ENCODE measurements at places on chromosomes 5 and 9.

GRCh38 chr5:106205916-106206571 lies 1464.7 kb downstream of the EFNA5 start:
- DNase-seq, result no peak

DNA sequence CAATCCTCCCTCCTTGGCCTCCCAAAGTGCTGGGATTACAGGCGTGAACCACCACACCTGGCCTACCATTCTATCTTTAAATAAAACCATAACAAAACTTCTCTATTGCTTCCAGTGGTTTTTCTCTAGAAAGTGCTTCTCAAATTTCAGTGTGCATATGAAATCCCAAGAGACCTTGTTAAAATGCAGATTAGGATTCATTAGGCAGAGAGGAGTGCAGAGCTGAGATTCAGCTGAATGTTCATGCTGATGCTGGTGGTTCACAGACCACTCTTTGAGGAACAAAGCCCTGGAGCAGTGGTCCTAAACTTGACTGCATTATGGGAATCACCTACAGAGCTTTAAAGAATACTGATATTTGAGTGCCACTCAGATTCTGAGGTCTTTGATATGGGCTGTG lies 28.2 kb downstream of the CARD6 start:
- DNase-seq, result no peak

DNA sequence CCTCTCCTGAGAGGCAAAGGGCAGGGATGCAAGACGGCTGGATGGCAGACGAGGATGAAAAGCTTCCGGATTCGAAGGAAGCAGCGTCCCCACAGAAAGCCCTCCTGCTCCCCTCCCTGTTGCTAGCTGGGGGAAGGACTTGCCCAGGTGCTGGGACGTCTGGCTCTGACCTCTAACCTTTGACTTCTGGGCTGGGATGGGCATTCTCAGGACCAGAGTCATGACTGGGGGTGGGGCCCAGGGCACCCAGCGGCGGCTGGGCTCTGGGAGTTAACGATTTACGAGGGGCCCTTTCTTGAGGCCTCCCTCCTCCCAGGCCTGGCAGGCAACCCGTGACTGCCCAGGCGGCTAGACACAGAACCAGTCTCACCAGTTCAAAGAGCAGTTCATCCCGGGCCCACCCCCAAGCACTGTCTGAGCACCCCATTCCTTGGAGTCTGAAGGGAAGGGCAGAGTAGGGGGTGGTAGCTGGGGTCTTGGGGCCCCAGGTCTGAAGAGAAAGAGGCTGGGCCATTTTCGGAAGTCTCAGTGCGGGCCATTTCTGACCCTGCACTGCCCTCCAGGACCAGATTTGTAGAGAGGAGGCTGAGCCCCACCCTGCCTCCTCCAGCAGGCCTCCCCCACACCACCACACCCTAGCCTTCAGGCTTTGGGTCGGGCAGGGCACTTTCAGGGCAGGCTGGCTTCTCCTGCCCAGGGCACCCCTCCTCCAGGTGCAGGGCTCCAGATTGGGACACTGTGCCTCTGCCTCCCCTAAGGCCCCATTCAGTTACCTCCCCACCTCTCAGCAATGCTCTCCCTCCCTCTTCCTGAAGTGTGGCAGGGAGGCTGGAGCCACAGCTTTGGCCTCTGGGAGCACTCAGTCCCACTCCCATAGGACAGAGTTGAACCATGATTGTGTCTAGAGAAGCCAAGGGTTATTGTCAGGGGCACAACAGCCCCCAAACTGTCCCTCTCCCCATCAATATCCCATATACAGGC lies 5.0 kb upstream of the CXXC5 start:
- DNase-seq, result no peak

GRCh38 chr9:137634016-137634415 lies 15.2 kb downstream of the EHMT1 start:
- DNase-seq, result no peak

- DNase-seq, result no peak
These were observed 144.9 kb downstream of the BARX1 start for GRCh38 chr9:93810028-93810971.

- no peak for DNase-seq
These were observed 27.5 kb downstream of the ADRB2 start for GRCh38 chr5:148853868-148854267.

DNA sequence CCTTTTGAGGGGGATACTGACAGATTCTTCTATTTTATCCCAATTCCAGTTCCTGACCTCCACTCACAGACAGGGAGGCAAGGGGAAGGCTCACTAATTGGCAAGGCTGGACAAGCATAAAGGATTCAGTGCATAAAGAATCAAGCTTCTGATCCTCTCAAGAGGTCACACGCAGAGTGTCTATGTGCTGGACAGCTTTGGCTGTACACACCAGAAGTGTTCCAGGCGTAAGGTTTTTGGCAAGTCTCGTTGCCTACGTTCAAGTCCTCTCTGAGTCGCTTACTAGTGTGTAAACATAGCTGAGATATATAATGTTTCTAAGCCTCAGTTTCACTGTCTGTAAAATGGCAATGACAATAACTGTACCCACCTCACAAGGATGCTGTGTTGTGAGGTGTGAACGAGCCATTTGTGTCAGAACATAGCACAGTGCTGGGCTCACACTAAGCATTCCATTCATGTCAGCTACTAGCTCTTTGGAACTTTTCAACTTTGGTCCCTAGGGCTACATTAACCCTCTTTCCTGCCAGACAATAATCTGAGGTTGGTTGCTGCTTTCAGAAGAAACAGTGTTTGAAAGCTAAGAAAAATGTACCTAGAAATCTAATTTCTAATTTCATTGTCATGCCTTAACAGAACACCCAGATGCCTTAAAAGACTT lies 52.1 kb downstream of the PALM2AKAP2 start:
- DNase-seq, result no peak

- peak; percentile 5 for DNase-seq
These were observed 1.5 kb downstream of the SH3GLB2 start for GRCh38 chr9:129026442-129027223.

GRCh38 chr9:20312732-20313131 lies 309.6 kb downstream of the MLLT3 start:
- DNase-seq, result no peak

DNA sequence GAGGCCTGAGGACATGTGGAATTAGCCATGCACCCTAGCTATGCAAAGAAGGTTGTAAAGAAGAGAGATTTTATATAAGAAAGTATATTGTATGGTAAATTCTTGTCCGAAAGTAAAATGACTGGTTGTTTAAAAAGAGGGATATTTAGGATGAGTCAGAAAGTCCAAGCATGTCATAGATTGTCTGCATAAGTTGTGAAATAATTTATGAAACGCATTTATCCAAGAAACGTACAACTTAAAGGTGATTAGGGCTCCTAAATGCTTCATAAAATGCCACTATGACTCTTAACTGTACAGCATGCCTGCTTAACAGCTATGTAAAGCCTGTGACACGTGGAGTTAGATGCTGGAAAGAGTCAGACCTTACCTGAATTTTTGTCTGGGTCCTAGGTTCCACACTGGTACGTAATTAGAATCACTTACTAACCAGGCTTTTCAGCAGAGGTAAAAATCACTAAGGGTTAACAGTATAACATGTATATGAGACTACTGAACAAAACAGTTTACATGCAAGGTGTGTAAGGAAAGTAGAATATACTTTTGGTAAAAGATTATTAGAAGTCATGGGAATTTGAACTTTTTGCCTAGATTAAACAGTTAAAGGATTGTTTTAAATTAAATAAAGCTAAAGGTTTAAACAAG lies 37.0 kb upstream of the ARL15 start:
- DNase-seq, result no peak

DNA sequence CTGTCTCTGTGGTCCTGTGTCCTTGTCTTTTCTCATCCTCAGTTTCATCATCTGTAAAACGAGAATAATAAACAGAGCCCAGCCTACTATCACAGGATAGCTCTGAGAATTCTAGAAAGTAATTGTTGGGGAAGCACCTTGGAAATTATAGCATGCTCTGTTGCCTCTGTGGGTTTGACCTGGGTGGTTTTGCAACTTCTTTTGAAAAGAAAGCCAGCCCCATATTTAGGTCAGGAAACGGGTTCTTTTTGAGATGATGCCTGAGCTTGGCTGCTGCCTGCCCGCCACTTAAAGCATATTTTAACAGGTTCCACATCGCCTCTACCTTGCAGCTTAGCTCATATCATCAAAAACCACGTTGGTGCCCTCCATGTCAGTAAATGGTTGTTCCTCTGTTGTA lies 111.1 kb downstream of the TLR4 start:
- DNase-seq, result no peak

DNA sequence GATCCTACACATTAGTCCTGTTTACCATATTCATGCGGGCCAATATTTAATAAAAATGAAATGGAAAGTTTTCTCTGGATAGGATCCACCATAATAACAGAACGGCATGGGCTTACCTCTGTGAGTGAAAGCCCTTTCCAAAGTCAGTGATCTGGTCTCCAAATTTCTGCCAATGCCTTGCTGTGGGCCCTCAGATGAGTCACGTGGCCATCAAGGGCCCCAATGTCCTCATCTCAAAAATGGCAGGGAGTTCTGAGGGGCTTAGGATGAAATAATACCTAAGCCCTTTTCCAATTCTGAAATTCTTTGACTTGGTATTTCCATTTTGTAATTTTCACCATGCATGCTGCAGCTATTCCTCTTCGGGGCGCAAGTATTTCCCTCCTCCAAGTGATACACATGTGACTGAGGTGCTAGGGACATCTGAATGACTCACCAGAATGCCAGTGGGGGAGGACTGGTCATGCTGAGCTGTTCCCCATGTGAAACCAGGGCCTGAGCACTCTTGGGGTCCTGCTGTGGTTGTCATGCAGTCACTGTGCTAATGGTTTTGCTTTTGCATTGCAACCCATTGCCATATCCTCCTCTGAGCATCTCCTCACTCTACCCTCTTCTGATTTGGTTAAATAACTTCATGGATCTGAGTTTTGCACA lies 35.0 kb downstream of the ITK start:
- DNase-seq, result no peak

- no peak for DNase-seq
These were observed 46.1 kb downstream of the RFX3 start for GRCh38 chr9:3479514-3480352.

DNA sequence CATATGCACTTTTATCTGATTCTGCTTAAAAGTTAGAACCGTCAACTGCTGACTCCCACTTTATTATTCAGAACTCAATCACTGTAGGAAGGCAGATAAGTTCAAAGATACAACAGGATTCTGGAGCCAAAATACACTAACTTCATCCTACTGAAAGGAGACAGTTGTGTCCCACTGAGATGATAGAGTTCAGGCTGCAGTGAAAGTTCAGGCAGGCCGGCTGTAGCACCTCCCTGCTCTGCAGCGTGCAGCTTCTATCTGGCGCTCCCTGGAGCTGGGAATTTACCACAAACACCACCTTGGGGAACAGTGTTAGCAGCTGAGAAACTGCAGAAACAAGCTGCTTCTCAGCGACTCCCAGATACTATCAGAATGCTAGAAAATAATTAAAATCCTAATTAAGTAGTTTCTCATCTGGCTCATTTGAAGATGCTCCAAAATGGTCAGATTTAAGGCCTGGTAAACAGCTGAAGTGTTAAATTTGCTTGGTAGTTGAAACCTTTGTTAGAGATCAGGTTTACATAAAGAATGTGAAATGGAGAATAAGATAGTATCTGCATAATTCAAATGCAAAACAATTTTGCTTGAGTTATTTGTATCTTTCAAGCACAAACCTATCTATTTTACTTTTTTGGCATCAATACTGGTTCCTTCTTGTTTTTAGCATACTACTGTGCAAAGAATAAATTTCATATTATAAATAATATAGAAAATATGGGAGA lies 52.3 kb upstream of the CNTLN start:
- no peak for DNase-seq

GRCh38 chr5:83377131-83377865 lies 94.2 kb upstream of the VCAN start:
- no peak for DNase-seq

GRCh38 chr9:20632705-20633104 lies 10.4 kb upstream of the MLLT3 start:
- no peak for DNase-seq

DNA sequence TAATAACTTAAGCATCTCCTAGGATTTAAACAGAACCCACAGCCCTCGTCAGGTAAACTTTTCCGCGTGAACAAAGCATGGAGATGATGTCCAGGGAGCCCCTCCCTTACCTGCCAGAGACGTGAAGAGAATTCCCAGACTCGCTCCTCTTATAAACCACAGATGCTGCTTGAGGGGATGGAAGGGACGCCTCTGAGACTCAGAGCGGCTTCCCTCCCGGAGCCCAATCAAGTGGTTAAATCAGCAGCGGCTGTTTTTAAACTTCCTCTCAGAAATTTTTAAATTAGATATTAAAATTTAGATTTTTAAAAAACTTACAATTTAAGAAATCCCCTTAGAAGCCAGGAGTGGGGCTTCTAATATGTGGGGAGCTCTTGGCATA lies 71.8 kb downstream of the RAPGEF1 start:
- no peak for DNase-seq

GRCh38 chr5:117054911-117055310 lies 480.3 kb upstream of the SEMA6A start:
- no peak for DNase-seq

- DNase-seq, result no peak
These were observed 70.9 kb downstream of the PKD2L2 start for GRCh38 chr5:137960141-137960540.

- DNase-seq, result peak; percentile 88
These were observed 41.4 kb upstream of the LRRC14B start for GRCh38 chr5:149745-150485.

DNA sequence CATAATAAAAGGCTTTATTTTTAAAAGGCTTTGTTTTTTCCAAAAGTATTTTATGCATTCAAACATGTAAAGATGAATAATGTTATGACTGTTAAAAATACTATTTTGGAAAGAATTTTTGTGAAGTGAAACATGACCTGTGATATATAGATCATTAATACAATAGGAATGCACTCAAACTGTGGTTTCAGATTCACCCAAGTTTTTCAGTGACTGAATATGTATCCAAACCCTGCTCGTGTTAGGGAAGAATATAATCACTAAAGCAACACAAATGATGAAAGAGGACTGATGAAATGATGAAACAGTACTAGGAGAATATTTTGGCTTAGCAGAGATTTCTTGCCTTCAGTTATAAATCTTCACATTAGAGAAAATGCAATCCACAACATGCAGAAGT lies 278.0 kb downstream of the ADAMTS6 start:
- no peak for DNase-seq

- DNase-seq, result no peak
These were observed 1.4 kb upstream of the SPTAN1 start for GRCh38 chr9:128550770-128551656.

GRCh38 chr5:127040796-127041520 lies 10.6 kb upstream of the MARCHF3 start:
- DNase-seq, result peak; percentile 65

- no peak for DNase-seq
These were observed 63.7 kb upstream of the IER5L start for GRCh38 chr9:129241725-129242124.

DNA sequence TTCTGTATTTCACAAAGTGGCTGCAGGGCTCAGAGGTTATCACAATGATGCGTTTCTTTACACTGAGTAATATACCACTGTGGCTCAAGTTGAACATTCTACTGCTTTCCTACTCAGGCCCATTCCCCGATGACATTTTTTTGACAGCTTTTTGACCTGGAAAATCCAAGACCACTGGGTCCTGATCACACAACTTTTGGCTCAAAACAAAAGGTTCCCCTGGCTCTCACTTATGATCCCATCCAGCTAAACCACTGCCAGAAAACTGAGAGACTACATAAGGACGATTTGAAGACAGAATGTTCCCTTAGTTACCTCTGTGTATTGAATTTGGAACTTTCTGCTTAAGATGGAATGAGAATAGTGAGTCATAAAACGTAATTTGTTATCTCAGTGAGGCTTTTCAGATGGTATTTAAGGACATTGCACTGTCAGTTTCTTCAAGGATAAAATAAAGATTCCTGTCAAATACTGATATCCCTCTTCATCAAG lies 78.0 kb upstream of the FBXL7 start:
- DNase-seq, result no peak

All from NCI-H2029 (cell line).